ENCODE measurements at places on chromosomes 3 and 15.

DNA sequence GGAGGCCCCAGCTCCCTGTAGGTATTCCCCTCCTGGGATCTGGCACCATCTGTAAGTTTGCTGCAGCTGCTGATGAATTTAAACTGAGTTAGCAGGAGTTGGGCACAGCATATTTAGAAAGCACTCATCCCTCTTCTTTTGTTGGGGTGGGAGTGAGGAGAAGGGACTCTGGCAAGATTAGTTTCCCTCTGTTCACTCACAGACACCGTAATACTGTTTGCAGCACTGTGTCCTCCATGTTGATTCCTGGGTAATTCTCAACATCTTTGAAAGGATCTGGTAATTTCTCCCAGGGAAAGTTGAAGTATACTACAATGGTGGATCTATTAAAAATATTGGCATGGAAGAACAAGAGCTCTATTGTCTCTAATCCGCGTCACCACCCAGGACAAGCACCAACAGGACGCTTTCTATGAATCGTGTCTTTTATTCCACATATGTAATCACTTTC lies 173.3 kb downstream of the RBMS3 start:
- DNase-seq: no peak

GRCh38 chr3:122786066-122786465 lies 7.6 kb downstream of the HSPBAP1 start:
- DNase-seq: no peak

DNA sequence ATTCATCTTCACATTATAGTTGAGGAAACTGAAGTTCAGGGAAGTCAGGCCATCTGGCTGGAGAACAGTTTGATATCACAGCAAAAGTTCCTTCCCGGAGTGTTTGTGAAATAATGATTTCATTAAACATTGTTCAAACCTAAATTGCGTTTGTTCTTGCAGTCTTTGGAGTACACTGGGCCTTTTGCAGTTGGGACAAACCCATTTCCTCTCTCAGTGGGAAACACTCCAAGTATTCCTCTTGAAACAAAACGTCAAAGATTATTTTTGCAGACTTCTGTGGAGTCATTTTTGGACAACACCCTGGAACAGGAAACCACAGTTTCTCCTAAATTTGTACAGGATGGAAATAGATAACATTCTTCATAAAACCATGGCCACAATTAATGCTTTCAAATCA lies 287.5 kb downstream of the PTPRG start:
- no peak for DNase-seq

DNA sequence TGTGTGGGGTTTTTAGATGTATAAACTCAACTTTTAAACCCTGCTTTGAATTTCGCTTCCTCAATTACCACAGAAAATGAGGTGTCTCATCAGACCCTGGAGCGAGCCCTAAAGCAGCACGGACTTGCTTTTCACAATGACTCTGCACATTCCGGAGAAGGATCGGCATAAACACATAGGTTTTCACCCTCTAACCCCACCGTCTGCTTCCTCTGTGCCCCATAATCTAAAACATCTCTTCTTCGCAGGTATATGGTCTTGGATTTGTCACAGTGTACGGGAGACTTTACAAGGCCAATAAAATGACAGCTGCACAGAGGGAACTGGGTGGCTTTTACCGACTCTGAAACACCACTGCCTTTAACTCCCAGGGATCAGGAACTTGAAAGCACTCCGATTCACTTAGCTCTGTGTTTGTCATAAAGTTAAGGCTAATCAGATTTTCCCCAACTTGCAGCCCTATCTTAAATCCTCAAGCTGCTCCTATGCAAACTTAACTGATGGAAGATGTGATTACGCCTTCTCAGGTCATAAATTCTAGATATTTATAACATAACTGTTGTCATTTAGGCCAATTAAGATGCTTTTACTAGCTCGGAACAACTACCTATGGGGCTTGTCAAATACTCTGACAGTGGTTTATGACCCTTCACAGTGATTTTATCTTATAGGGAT lies 133.4 kb upstream of the WNT5A start:
- no peak for DNase-seq

GRCh38 chr3:114435386-114436115 lies 141.7 kb downstream of the TIGIT start:
- DNase-seq: no peak

- no peak for DNase-seq
These were observed 534.6 kb upstream of the ROBO2 start for GRCh38 chr3:76505202-76505845.

GRCh38 chr3:14016900-14017475 lies 107.7 kb downstream of the CHCHD4 start:
- DNase-seq: no peak

- no peak for DNase-seq
These were observed 19.9 kb downstream of the NOX5 start for GRCh38 chr15:69034352-69034751.

- no peak for DNase-seq
These were observed 36.9 kb downstream of the GPR171 start for GRCh38 chr3:151166161-151166560.

GRCh38 chr3:179681492-179682263 lies 28.8 kb downstream of the USP13 start:
- DNase-seq: no peak

- no peak for DNase-seq
These were observed 223.8 kb upstream of the PRICKLE2 start for GRCh38 chr3:64449026-64449425.

Data from activated T-cell treated with anti-CD3 and anti-CD28 coated beads for 4 hours (primary cell).